ENCODE measurements at places on chromosomes 2 and 18. TPM values are rescaled to one million over a fixed set of nuclear protein-coding genes. Genes with fewer than 3 reads are reported as not detected.

DNA sequence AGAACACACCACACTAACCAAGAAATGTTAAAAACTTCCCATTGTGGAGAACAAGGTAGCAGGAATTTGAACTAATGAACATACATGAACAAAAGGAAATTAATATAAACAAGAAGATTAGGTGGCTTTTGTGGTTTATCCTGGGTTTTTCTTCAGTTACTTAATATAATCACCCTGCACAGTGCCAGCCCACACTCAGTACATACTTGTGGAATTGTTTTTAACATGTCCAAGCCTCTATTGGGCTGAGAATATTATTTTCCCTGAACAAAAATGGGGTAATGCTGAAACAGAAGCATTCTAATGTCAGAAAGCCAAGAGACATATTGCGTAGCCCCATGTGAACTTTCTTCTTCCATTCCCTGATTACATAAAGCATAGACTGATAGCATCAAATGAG lies 202.8 kb downstream of the DNER start:
- no peak overlapping the region for H3K27ac ChIP-seq
- H3K36me3 ChIP-seq = no peaks in the 10 kb centered on the region
- H3K27me3 ChIP-seq = no peaks in the 10 kb centered on the region

- no peaks in the 10 kb centered on the region for H3K36me3 ChIP-seq
- H3K4me3 ChIP-seq = no peak overlapping the region
- H3K27ac ChIP-seq = no peak overlapping the region
Observed at GRCh38 chr2:111213877-111214276, 93.2 kb downstream of the BCL2L11 start.

DNA sequence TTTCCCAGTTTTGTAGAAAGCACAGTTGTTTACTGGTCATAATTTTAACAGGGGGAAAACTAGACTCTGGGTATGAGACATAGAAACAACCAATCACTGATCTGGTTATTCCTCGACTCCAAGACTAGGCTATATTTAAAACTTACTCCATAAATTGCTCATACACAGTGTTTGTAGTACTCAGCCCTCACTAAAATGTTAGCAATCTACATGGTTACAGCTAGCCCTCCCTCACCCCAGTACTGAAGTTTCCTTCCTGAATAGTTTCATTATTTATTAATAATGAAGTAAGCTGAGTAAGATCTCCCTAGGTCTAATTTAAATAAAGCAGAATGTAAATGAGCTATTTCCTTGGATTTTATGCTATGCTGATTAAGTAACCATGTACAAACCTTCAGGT lies 275.1 kb downstream of the CDH20 start:
- H3K4me1 ChIP-seq = no peaks in the 10 kb centered on the region
- H3K27ac ChIP-seq = no peak overlapping the region
- H3K4me3 ChIP-seq = no peak overlapping the region

DNA sequence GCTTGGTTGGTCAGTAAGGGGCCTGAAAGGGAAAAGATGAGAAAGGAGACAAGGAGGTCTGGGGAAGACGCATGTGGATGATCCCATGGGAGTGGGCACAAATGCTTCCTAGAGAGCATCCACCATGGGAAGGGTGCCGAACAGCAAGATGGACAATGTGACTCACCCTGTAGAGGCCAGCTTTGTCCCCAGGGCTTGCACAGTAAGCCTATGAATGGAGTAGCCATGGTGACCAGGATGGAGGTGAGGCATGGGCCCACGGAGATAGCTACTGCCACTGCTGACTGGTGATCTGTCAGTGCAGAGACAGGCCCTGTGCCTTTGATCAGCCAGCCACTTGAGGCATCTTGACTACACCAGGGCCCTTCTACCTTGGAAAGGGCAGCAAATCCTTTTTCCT lies 172.6 kb downstream of the HAUS1 start:
- peaks cover 2% of the 10 kb centered on the region for H3K36me3 ChIP-seq
- no peaks in the 10 kb centered on the region for H3K27me3 ChIP-seq
- no peak overlapping the region for H3K27ac ChIP-seq

GRCh38 chr2:142758973-142759372 lies 118.5 kb upstream of the KYNU start:
- H3K27me3 ChIP-seq = no peaks in the 10 kb centered on the region
- H3K4me1 ChIP-seq = no peaks in the 10 kb centered on the region
- H3K4me3 ChIP-seq = no peak overlapping the region
- H3K27ac ChIP-seq = no peak overlapping the region
- H3K36me3 ChIP-seq = no peaks in the 10 kb centered on the region

DNA sequence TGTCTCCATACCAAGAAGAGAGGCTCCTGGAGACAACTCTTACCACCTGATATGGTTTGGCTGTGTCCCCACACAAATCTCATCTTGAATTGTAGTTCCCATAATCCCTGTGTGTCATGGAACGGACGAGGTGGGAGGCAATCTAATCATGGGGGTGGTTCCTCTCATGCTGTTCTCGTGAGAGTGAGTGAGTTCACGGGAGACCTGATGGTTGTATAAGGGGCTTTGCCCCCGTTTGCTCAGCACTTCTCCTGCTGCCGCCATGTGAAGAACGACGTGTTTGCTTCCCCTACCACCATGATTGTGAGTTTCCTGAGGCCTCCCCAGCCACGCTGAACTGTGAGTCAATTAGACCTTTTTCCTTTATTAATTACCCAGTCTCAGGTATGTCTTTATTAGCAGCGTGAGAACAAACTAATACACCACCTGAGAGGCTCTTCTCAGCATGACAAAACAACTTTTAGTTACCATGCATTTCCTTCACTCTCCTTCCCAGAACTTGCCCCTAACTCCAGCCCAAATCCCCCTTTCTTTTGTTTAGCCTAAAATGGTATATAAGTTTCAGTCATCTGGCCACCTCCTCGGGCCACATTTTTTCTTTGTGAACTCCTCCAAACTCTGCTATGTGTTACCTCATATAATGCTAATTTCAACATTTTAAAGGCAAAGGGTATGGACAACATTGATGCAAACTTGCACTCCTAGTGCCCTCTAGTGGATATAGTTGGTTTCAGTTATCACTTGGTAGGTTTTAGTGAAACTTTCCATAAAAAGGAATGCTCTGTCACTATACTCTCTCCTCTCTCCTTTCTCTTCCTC lies 58.6 kb upstream of the SLC25A52 start:
- no peaks in the 10 kb centered on the region for H3K27me3 ChIP-seq
- H3K27ac ChIP-seq = no peak overlapping the region
- DNase-seq = no peak
- H3K4me1 ChIP-seq = no peaks in the 10 kb centered on the region
- H3K4me3 ChIP-seq = no peak overlapping the region
- no peaks in the 10 kb centered on the region for H3K36me3 ChIP-seq

DNA sequence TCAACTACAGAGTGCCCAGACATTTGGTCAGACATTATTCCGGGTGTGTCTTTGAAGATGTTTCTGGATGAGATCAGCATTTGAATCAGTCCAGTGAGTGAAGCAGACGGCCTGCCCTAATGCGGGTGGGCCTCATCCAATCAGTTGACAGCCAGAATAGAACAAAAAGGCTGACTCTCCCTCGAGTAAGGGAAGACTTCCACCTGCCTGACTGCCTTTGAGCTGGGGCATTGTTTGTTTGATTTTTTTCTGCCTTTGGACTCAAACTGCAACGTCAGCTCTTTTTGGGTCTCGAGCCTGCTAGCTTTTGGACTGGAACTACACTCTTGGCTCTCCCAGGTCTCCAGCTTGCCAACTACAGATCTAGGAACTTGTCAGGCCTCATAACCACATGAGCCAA lies 111.7 kb upstream of the AGAP1 start:
- no peak overlapping the region for H3K27ac ChIP-seq
- DNase-seq = no peak
- peaks cover 16% of the 10 kb centered on the region for H3K27me3 ChIP-seq

GRCh38 chr18:49206717-49207116 lies 253.7 kb downstream of the DYM start:
- no peak for DNase-seq
- H3K4me3 ChIP-seq = no peak overlapping the region
- H3K27me3 ChIP-seq = no peaks in the 10 kb centered on the region
- no peaks in the 10 kb centered on the region for H3K36me3 ChIP-seq

PLEKHH2 gene
- total RNA-seq = 1.8 TPM

LYPD6 gene
- not detected for total RNA-seq

- no peaks in the 10 kb centered on the region for H3K36me3 ChIP-seq
- H3K4me1 ChIP-seq = no peaks in the 10 kb centered on the region
- H3K27ac ChIP-seq = no peak overlapping the region
- H3K4me3 ChIP-seq = no peak overlapping the region
- DNase-seq = no peak
Observed at GRCh38 chr2:31694444-31694843, 113.7 kb upstream of the SRD5A2 start.

GRCh38 chr18:63440219-63440618 lies 17.9 kb upstream of the VPS4B start:
- H3K27ac ChIP-seq = no peak overlapping the region
- no peaks in the 10 kb centered on the region for H3K4me1 ChIP-seq
- no peaks in the 10 kb centered on the region for H3K36me3 ChIP-seq
- H3K4me3 ChIP-seq = no peak overlapping the region
- no peak for DNase-seq

GRCh38 chr2:127771756-127772155 lies 39.2 kb downstream of the WDR33 start:
- H3K27me3 ChIP-seq = no peaks in the 10 kb centered on the region
- no peak overlapping the region for H3K27ac ChIP-seq
- H3K4me1 ChIP-seq = peaks cover 3% of the 10 kb centered on the region
- H3K36me3 ChIP-seq = peaks cover 7% of the 10 kb centered on the region
- DNase-seq = no peak

- no peaks in the 10 kb centered on the region for H3K4me1 ChIP-seq
- no peak for DNase-seq
- H3K27ac ChIP-seq = no peak overlapping the region
- no peaks in the 10 kb centered on the region for H3K27me3 ChIP-seq
Observed at GRCh38 chr2:103464831-103465230, 703.0 kb downstream of the TMEM182 start.
